Neural crest cell (in vitro differentiated cells): ENCODE measurements at places on chromosomes 7 and 10. TPM values are rescaled to one million over a fixed set of nuclear protein-coding genes. Genes with fewer than 3 reads are reported as not detected.

The GBF1 gene
- total RNA-seq = 43.2 and 44.7 TPM in 2 replicates

The DYDC2 gene
- total RNA-seq = 2.5 and 3.5 TPM in 2 replicates

The EFCAB10 gene
- 0.27 and 0.70 TPM in 2 replicates for total RNA-seq

DNA sequence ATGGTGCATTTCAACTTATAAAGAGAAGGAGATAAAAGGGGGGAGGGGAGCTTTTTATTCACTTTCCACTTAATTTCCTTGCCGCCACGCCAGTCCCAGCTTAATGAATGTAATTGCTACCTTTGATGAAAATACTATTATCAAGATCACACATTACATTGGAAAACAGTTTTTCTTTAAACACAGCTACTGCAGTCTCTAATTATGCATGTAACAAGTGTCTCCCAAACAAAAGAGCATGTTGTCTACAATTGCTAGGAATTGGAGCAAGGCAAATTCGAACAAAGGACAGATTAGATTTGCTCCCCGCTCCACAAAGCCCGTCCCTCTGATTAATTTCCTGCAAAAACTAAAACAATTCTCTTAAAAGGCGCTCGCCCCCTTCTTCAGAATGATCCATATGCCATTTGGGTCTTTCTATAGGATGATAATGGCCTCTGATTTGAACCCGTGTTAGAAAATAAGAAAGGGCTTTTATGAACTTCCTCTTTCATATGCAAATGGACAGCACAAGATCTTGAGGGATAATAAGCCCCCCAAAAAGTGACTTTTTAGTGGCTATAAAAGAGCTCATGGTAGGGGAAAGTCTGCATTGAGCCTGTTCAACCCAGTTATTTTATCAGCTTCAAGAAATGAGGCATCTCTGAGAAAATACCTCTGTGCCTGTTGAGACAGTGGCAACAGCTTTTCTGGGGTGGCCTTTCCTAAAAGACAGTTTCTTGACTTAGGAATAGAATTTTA, 60.6 kb downstream of the ACADSB start:
- DNase-seq = no peak

DNA sequence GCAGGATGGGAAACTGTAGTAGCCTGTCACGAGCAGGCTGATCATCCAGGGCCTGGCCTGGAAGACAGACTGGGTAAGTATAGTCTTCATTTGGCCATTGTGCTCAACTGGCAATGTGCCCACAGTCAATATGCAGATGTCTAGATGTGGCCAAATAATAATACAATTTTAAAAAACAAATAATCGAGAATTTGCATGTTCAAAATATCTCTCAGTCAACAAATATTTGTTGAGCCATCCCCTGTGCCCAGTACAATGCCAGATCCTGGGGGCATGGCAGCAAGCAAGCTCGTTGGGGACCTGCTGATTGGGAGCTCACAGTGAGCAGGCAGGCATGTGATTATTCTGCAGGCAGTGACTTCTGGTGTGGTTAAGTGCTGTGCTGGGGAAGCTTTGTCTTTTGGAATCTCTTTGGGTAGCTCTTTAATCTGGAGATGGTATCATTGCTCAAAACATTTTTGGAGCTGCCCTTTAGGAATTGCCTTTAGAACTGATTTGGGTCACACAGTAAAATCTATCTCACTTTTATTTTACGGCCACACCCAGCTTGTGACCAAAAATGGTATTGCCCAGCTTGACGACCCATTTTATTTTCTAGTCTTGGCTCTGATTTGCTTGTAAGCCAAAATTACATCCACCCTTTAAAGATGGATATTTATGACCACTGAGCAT, 92.2 kb downstream of the PLCE1 start:
- no peak for DNase-seq

DNA sequence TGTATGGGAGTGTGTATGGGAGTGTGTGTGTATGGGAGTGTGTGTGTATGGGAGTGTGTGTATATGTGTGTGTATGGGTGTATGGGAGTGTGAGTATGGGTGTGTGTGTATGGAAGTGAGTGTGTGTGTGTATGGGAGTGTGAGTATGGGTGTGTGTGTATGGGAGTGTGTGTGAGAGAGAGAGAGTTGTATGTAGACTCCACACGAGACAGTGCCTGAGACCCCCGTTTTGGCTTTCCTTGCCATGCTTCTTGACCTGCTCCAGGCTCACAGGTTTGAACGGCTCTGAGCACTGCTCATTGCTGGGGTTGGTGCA, 49.7 kb downstream of the COL17A1 start:
- no peak for DNase-seq

DNA sequence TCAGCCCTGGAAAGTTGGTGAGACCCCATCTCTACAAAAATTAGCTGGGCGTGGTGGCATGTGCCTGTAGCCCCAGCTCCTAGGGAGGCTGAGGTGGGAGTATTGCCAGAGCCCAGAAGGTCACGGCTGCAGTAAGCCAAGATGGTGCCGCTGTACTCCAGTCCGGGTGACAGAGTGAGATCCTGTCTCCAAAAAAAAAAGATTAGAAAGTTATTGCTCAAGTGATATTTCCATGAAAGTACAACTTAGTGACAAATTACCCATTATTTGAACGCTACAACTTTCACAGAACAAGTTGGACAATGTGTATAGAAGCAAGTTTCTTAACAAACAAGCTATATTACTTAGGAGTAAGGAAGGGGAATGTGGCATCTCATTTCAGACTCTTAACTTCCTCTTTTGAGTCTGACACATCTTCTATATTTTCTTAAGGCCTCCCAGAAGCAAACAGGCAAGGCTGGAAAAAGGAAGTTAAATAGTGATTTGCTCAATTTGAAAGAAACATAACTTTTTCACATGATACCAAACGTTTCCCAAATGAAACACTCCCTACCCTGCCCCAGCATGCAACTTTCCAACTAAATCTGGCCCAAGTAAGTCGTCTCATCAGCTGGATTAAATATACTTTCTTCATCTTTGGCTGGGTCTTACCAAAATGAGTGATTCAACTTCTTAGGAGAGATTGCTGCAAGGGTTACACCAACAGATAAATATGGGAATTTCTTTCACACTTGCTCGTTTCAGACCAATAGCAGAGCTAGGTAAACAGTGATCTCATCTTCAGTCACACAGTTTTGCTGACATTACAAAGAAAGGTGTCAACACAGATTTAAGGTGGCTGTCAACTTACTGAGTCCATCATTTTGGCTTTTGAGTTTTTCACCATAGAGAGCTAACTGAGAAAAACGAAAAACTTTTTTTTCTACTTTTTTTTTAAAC, 66.3 kb upstream of the KLF6 start:
- DNase-seq = no peak

DNA sequence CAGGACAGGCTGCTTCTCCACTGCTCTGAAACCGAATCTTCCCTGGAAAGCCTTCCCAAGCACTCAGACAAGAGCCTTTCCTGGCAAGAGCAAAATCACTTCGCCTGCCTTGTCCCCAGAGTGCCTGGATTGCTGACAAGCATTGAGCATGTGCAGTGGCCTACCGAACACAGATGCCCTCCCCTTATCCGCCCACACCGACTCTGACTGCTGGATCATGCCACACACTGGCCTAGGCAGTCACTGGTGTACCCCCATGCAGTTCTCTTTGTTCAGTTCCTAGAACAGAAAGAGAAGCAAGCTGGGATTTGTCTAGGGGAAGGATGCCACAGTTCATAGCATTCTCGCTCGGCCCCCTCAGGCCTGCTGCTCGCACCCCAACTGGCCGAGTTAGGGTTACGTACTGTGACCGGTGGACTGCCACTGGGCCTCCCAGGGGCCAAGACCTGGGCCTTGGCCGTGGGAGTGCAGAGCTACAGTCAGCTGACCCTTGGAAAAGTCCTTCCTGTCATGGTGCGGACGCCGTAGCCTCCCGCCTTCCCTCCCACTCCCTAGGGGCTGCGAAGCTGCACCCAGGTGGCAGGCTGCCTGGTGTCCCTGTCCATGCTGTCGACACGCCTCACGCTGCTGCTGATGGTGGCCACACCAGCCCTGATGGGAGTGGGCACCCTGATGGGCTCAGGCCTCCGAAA, 6.9 kb downstream of the ABCB8 start:
- no peak for DNase-seq

DNA sequence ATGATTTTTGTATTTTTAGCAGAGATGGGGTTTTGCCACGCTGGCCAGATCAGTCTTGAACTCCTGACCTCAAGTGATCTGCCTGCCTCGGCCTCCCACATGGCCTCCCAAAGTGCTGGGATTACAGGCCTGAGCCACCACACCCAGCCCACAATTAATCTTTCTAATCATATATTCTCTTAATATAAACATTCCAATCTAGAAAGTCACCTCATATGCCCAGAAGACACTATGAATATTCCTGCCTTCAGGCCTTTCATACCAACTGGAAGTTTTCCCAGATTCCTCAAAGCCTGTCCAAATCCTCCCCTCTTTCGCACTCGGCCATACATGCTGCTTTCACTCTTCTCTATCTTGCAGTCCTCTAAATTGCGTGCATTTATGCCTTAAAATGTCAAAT, 32.6 kb downstream of the PDZD8 start:
- DNase-seq = no peak

DNA sequence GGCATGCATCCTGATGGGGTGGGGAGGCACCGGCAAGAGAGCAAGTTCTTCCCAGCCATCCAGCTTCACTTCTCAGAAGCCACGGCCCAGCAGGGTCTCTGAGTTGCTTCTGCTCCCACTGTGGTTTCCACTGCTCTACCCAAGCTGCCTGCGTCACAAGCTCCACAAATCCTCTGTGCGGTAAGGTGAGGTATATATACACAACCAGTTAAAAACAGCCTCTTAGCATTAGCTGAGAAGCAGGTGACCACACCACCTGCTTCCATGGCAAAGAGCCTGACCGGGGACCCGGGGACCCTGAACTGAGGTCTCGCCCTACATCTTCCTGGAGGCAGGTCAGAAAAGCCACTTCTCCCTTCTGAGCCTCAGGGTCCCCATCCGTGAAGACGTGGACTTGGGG, 46.9 kb upstream of the NPFFR1 start:
- no peak for DNase-seq
